ENCODE measurements at places on chromosomes 12 and 14. TPM values are rescaled to one million over a fixed set of nuclear protein-coding genes. Genes with fewer than 3 reads are reported as not detected.

Gene SSPN
- total RNA-seq = 0.56 TPM

Gene KCNMB4
- total RNA-seq = 0.15 TPM

Gene CHGA
- total RNA-seq = 0.91 TPM

Gene EFS
- total RNA-seq = not detected

Gene REM2
- 0.29 TPM for total RNA-seq

Gene PTCSC3
- not detected for total RNA-seq

Gene MYBPC1
- total RNA-seq = not detected

Gene C12orf50
- not detected for total RNA-seq

Gene COPZ1
- total RNA-seq = 228 TPM

Gene DAO
- total RNA-seq = not detected

Gene CLEC2A
- total RNA-seq = not detected

Gene MSI1
- 1.3 TPM for total RNA-seq

Gene EMC9
- 51.1 TPM for total RNA-seq

Gene FAM186B
- total RNA-seq = 0.08 TPM

Gene SAMD4A
- total RNA-seq = 8.0 TPM

Gene ARHGAP9
- total RNA-seq = 0.43 TPM

Gene NINJ2
- total RNA-seq = 0.66 TPM

Gene EIF2B2
- 78.2 TPM for total RNA-seq

Gene GDF11
- 3.9 TPM for total RNA-seq

Gene KRT74
- not detected for total RNA-seq

Gene ZC2HC1C
- 3.0 TPM for total RNA-seq

Gene KRT86
- 30.3 TPM for total RNA-seq

Gene RD3L
- not detected for total RNA-seq

Gene MYH6
- total RNA-seq = not detected

Gene NXPH4
- total RNA-seq = 5.0 TPM

Gene BICDL1
- 4.3 TPM for total RNA-seq

Gene GYS2
- total RNA-seq = not detected

Gene VAMP1
- total RNA-seq = 10.6 TPM

Gene LRTM2
- total RNA-seq = not detected

Gene CPNE6
- total RNA-seq = not detected

Gene PGAM5
- 59.4 TPM for total RNA-seq

Gene TMPRSS12
- total RNA-seq = not detected

Gene RBP5
- not detected for total RNA-seq

Gene CLEC6A
- not detected for total RNA-seq

Gene C12orf43
- total RNA-seq = 24.9 TPM

Gene KRT2
- total RNA-seq = not detected

Gene OTUB2
- total RNA-seq = 4.2 TPM

Gene KRT6C
- total RNA-seq = not detected

Gene TRIM9
- total RNA-seq = 10.1 TPM

Gene EML5
- total RNA-seq = 0.84 TPM

Gene TAS2R9
- not detected for total RNA-seq

Gene BCL11B
- total RNA-seq = 0.18 TPM

Gene PLEK2
- 32.9 TPM for total RNA-seq

Gene PMCH
- not detected for total RNA-seq

Gene WSCD2
- total RNA-seq = not detected

Gene MYF6
- total RNA-seq = not detected

Gene SERPINA4
- total RNA-seq = not detected

Gene TMEM119
- total RNA-seq = 0.14 TPM

Gene CORO1C
- 182 TPM for total RNA-seq

Gene SCAF11
- total RNA-seq = 47.2 TPM

Gene MAP1LC3B2
- 1.2 TPM for total RNA-seq

Gene KRT75
- 0.26 TPM for total RNA-seq

Gene MGAT4C
- total RNA-seq = 0.08 TPM

Gene PLEKHG3
- total RNA-seq = 51.5 TPM

Gene KRT3
- 0.05 TPM for total RNA-seq

Gene CRIP2
- total RNA-seq = 101 TPM

Gene BDKRB2
- 5.9 TPM for total RNA-seq

Data from A549 treated with DMSO at 1 μM for 4 hours (cell line).